SJSA1 (cell line): ENCODE measurements at places on chromosomes 2 and 18. TPM values are rescaled to one million over a fixed set of nuclear protein-coding genes. Genes with fewer than 3 reads are reported as not detected.
A peak's percentile ranks its signal among the peaks of the same experiment; 100 is the strongest.

- no peak for DNase-seq
Observed at GRCh38 chr18:7301094-7301493, 70.2 kb downstream of the LRRC30 start.

DNA sequence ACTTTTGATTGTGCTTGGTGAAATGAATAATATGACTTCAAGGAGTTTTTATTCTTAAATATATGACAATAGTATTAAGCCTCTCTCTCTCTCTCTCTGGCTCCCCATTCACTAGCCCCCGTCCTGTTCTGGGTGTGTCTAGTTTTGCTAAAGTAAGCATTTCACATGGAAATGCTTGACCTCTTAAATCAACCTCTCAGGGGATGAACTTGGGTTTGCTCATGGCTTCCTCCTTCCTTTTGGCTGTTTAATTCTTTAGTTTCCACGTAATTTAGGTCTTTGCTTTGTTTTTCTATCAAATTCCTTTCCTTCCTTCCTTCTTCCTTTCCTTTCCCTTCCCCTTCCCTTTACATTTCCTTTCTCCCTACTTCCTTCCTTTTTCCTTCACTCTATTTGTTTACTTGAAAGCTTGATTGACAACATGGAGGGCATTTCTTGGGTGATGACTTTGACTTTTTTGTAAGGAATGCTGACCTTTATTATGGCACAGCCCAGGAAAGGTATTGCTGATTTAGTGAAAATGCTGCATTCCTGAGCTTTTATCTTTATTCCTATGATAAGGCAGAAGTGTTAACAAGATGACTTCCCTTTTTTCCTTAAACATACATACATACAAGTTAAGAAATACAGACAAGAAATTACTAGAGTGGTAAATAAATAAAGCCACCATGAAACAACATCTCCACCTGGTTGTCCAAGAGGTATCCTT lies 3.6 kb downstream of the DPP4 start:
- DNase-seq: no peak

DNA sequence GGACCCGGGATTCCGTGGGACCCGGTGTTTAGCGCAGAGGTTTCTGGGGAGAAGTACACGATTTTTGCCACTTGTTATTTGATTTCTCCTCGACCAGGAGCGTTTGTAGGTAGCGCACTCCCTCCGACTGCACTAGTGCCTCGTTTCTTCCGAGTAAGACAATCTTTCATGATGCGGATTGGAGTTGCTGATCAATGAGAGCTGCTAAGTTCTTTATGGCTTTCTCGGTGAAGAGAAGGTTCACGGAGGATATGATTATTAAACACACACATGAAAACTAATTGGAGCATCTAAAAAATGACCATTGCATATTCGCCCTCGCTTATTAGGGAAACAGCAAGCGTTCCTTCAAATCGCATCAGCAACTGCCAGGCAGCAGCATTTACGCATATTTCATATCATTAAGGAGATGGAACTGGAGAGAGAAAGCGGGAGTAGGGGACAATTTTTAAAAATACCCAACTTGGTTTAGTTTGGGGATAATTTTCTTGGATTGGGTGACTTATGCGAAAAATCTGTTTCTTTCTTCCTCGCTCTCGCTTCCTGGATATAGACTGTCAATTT lies 616 bp downstream of the EML6 start:
- DNase-seq: no peak

DNA sequence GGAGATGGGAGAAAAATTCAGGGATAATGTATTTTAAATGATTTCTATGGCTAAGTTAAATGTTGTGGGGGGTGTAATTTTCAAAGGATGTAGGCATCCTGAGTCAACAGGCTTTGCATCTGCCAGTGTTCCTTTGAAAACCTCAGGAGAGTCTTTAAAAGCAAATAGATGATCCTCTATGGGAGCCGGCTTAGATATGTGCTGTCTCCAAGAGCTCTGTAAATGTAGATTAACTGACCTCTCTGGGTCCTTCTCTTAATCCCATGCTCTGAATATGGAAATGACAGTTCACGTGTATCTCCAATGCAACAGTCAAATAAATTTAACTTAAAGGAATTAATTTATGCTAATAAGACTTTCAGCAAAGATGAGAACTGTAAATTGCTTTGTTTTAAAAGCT lies 292.7 kb downstream of the ERBB4 start:
- no peak for DNase-seq

DNA sequence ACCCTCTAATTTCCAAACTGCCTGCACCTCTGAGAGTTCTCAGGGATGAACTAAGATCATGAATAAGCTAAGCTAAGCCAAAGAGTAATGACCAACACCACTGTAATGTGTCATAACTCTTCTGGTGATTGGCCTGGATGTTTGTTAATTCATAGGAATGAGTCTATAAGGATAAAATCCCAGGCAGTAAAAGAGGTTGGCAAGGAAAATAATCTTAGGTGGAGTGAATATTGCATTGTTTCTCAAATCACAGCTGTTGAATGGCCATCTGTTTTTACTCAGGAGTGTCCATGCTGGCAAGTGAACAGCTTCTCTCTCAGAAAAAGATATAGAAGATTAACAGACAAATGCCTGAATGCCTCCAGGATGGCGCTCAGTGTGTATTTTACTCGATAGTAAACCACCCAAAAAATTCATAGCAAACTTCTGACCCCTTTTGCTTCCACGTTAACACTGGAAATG lies 60.8 kb upstream of the GLS start:
- DNase-seq: no peak

DNA sequence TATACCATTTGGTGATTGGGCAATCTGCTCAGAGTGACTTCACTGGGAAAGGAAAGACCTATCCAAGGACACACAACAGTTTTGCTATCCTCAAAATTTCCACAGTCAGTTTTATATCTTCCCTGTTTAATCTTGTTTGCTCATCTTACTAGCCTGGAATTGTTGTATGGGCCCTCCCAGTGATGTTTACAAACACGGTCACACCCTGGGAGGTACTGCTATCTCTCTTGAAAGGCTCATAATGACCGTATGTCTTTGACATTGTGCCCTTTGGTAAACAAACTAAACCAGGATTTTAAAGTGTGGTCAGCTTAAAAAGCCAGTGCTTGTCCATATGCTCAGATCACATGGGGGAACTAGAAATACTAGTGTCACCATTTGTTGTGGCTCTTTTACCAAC lies 277.0 kb downstream of the CDH2 start:
- peak; percentile 78 for DNase-seq

DNA sequence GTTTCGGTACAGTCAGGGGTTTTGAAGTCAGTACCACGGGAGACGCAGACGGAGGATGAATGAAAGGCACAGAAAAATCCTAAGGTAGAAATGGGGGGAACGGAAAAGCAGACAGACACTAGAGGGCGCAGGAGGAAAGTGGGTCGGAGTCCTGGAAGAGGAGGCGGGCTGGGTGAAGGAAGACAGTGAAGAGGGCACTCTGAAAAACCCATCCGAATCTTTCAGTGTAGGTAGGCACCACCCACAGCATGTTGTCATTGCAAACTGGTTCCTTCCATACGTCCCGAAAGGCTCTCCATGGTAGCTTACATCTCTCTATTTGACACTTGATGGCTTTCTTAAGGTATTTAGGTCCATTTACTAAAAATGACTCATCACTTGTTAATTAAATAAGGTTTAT lies 18.5 kb upstream of the ZNF236 start:
- peak; percentile 73 for DNase-seq

DNA sequence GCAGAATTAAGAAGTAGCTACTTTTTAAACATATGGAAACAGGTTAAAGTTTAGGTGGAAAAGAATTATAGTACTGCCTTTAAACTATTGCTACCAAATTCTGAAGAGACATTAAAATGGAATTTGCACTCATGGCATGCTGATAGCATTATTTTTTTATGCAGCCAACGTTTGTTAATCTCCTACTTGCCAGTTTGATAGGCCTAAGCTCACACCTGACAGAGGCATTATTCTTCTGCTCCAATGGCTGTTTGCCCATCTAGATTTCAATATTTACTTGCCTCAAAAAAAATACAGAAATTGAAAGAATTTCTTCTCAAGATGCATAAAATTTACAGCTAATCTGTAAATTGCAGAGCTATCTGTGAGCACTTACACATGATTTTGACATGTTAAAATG lies 849.6 kb downstream of the CNTNAP5 start:
- no peak for DNase-seq

- DNase-seq: peak; percentile 69
Observed at GRCh38 chr2:96801005-96801785, 14.9 kb upstream of the CNNM3 start.

DNA sequence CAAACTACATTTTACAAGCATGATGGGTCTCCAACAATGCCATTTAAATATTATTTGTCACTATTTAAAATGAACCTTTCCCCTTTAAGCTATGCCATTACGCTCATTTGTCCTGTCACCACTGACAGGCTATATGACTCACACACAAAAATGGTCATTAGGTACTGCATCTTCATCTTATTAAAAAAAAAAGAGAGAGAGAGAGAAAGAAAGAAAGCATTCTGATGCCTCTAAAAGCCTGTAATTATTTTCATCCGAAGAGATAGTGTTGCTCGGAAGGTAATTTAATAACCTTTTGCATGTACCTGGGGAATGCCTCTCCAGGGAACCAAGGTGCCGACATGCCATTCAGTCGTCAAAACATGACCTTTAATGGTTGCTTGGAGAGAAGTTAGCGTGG lies 226.7 kb downstream of the ARHGAP15 start:
- no peak for DNase-seq

DNA sequence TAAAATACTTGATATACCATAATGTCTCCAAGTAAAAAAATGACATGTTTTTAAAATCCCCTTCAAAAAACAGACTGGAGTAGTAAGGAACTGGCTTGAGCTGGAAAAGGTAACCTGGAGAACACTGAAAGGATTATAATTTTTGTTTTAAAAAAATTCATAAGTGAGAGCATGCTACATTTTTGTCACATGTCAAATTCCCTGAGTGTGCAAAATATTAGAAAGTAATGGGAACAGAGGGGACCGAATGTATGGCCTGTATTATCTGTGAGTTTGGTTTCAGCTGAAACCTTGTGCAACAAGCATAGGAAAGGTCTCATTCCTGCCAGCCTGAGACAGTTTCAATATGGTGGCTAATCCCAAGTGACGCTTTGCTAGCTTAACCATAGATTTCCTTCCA lies 202.5 kb downstream of the SLC39A10 start:
- DNase-seq: no peak

DNA sequence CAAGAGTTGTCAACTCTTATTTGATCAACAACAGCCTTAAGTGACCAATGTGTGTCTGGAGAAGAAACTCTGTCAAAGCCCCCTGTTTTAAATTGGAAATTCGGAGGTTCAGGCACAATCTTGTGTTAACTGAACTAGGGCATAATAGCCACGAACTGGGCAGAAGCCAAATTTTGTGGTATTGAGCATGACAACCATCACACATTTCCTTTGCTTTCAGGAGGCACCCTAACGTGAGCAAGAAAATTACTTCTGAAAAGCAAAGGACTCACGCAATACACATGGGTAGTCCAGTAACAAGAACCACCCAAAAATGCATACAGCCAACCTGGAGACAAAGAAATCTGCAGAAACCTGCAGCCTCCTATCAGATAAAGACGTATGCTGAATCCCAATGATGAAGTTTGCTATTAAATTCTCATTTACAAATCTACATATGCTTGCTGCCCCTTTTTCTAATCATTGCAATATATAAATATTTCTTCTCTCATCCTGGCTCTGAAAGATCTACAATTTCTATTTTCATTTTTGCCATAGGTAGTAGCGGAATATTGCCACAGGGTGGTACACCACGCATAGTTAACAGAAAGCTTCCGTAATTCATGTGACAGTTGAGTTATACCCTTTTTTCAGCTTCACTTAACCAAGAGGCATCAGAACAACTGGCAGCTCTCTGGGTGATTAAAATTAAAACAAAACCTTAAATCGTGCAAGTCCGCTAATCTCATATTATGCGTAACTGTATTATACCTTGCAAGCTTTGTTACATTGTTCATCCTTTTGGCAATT lies 495.8 kb downstream of the NRXN1 start:
- peak; percentile 2 for DNase-seq

- DNase-seq: no peak
Observed at GRCh38 chr18:8001711-8002301, 434.7 kb downstream of the PTPRM start.

GRCh38 chr2:168594778-168595177 lies 138.7 kb downstream of the CERS6 start:
- DNase-seq: no peak

DNA sequence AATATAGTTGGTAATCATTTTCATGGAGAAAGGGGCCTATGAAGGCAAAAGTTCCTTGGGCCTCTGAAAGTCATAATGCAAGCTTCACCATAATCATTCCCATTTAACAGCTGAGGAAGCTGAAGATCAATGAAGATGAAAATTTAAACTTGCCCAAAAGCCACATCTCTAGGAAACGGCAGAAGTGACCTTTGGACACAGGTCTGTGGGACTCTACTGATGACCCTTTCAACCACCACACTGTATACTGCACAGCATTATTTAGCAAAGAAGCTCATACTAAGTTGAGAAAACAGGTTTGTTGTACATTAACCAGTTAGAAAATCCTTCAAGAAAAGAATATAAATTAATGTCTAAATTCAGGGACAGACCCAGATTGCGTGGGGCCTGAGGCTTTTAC lies 51.6 kb upstream of the ACTR3 start:
- no peak for DNase-seq

- no peak for DNase-seq
Observed at GRCh38 chr2:46007412-46007811, 289.8 kb upstream of the EPAS1 start.

GRCh38 chr2:165475277-165476004 lies 5.9 kb downstream of the CSRNP3 start:
- no peak for DNase-seq

DNA sequence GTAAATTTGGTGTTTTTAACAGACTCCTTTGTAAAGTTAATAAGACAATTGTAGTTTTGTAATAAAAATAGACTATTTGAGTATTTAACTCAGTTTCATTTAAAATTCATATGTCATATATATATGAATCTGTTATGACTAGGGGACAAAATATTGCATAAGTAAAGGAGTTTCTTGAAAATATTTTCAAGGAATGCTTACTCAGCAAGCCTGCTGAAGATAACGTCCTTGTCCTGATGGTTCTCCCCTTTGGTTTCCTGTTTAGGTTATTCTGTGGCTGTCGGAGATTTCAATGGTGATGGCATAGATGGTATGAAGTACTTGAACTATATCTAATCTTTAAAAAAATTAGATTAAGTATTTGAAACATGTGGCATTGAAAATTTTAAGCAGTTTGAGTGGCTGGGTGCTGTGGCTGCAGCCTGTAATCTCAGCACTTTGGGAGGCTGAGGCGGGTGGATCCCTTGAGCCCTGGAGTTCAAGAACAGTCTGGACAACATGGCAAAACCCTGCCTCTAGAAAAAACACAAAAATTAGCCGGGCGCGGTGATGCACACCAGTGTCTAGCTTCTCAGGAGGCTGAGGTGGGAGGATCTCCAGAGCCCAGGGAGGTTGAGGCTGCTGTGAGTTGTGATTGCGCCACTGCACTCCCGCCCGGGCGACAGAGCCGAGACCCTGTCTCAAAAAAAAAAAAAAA lies 47.1 kb downstream of the ITGAV start:
- DNase-seq: no peak

Gene TBC1D8
- 18.2 and 18.6 TPM in 2 replicates for total RNA-seq

Gene C2orf74
- total RNA-seq: 21.1 and 37.5 TPM in 2 replicates

Gene RNF103
- total RNA-seq: 6.6 and 11.8 TPM in 2 replicates

Gene SLC38A11
- not detected in 2 replicates for total RNA-seq

Gene IL18RAP
- total RNA-seq: not detected in 2 replicates

Gene COLEC12
- total RNA-seq: 58.8 and 111 TPM in 2 replicates

Gene MBOAT2
- 36.4 and 76.5 TPM in 2 replicates for total RNA-seq

Gene CD8B2
- total RNA-seq: not detected in 2 replicates

Gene ATP9B
- 10.7 and 14.3 TPM in 2 replicates for total RNA-seq

Gene MOGAT1
- total RNA-seq: not detected in 2 replicates

Gene NCKAP5
- 1.2 and 2.5 TPM in 2 replicates for total RNA-seq
